ENCODE measurements at places on chromosomes 3 and 15.

GRCh38 chr3:177973241-177973840 is 562.9 kb upstream of the KCNMB2 start:
- DNase-seq, result no peak

DNA sequence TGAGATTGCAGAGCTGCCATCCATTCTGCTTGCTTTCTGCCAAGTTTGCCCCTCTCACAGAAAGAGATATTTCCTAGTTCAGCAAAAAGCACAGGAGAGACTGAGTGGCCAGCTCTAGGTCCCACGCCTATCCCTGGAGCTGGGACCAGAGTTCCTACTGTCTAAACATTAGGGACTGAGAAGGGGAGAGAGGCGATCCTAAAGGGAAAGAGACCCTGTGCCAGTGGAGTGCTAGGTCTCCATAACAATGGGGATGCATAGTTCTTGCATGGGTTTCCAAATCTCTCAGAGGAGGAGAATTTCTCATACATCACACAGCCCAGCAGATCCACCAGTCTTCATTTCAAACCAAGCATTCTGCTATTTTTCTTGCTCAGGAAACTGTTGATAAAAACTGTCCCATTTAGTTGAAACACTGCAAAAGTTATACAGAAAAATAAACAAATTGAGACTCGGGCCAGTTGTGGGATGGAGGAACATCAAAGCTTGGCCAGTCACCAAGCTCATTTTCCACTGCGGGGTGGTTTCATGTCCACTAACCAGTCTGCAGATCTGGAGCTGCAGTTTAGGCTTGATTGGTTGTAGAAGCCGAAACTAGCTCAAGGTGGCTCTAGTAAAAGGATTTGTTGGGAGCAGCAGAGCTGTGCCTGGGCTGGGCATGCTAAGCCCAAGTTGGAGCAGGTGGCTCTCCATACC is 62.7 kb downstream of the EEFSEC start:
- no peak for DNase-seq

DNA sequence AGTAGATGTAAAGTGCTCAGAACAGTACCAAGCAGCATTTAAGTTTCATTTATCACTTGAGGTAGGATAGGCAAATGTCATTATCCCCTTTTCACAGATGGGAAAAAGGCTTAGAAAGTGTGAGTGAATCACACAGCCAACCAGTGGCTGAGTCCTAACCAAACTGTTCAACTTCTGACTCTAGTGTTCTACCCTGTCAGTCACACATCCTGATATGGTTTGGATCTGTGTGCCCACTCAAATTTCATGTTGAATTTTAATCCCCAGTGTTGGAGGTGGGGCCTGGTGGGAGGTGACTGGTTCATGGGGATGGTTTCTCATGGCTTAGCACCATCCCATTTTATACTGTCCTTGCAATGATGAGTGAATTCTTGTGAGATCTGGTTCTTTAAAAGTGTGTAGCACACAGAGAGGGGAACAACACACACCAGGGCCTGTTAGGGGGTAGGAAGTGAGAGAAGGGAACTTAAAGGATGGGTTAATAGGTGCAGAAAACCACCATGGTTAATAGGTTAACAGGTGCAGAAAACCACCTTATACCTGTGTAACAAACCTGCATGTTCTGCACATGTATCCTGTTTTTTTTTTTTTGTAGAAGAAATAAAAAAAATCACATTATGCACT is 304.7 kb downstream of the SUCLG2 start:
- no peak for DNase-seq

- DNase-seq, result no peak
Measured at GRCh38 chr3:42024591-42025351, 62.9 kb upstream of the ULK4 start.

GRCh38 chr3:50567386-50568167 is at the start of gene C3orf18:
Gene C3orf18 (minus strand): TSS chr3:50567747. CDS start chr3:50565699, 2,048 bp downstream.
- DNase-seq, result peak; percentile 61

GRCh38 chr3:126147147-126147931 is 33.0 kb downstream of the ALDH1L1 start:
- DNase-seq, result peak; percentile 23

- no peak for DNase-seq
Measured at GRCh38 chr3:72181251-72181650, 396.3 kb upstream of the PROK2 start.

DNA sequence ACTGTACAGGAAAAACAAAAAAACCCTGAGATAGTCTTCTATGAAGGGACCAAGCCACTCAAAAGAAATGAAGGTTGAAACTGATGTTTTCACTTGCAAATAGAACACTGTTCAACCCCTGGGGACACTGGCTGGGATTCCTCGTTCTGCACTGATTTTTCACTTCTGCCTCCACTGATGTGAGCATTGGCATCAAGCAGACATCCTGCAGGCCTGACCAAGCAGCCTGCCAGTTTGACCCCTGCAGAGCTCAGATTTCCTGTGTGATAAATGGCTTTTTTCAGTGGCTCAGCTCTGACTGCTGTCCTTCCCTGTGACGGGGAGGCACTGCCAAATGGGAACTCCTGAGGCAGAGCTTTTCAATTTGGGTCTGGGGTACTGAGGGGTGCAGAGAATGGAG is 50.0 kb downstream of the RASGRP1 start:
- peak; percentile 48 for DNase-seq
